ENCODE measurements at places on chromosomes 12 and 14.
A peak's percentile ranks its signal among the peaks of the same experiment; 100 is the strongest.

- no peak for DNase-seq
Observed at GRCh38 chr12:43812926-43813325, 6.8 kb upstream of the TWF1 start.

DNA sequence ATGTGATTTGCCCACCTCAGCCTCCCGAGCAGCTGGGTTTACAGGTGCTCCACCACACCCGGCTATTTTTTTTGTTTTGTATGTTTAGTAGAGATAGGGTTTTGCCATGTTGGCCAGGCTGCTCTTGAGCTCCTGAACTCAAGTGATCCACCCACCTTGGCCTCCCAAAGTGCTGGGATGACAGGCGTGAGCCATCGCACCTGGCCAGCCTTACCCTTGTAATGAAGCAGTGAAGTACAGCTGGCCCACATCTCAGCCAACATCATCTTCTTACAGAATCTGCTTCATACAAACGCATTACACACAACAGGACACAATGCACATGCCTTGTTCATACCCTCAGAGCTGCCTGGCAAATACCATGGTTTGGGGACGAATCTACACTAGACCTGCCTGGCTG is 31.3 kb upstream of the CHFR start:
- DNase-seq = no peak

GRCh38 chr12:60257063-60257462 is 661.2 kb downstream of the SLC16A7 start:
- no peak for DNase-seq

- no peak for DNase-seq
Observed at GRCh38 chr14:53473480-53473879, 320.4 kb upstream of the DDHD1 start.

GRCh38 chr12:49019120-49019430 is 499 bp upstream of the PRKAG1 start:
- no peak for DNase-seq

DNA sequence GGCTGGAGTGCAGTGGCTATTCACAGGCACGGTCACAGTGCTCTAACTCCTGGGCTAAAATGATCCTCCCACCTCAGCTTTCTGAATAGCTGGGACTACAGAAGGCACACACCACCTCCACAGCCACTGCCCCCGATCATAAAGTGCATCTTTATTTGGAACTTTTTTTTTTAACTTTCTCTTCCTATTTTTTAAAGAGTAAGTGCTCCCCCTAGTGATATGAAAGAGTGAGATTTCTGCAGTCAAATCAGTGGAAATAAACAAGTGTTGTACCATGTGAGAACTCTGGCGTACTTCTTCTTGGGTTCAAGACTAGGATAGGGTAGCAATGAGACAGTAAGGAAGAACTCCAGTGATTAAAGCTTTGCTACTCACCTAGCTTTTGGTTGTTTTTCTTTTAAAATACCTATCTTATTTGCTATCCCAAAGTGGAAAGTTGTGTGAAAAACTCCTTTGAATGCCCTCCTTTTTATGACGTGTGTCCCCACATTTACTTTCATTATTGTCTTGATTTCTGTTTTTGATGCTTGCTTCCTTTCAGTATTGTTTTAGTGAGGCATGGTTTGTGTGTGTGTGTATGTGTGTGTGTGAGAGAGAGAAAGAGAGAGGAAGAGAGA is 6.6 kb downstream of the PPP4R4 start:
- DNase-seq = no peak

DNA sequence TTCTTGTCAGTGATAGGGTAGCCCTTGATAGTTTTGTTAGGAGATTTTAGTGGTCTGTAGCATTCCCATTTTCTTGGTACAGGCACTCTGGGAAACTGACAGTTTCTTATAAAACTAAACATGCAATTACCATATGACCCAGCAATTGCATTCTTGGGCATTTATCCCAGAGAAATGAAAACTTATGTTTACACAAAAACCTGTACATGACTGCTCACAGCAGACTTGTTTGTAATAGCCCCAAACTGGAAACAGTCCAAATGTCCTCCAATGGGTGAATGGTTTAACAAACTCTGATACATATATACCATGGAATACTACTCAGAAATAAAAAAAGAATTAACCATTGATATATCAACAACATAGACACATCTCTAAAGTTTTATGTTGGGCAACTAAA is 75.5 kb downstream of the BORCS5 start:
- no peak for DNase-seq

DNA sequence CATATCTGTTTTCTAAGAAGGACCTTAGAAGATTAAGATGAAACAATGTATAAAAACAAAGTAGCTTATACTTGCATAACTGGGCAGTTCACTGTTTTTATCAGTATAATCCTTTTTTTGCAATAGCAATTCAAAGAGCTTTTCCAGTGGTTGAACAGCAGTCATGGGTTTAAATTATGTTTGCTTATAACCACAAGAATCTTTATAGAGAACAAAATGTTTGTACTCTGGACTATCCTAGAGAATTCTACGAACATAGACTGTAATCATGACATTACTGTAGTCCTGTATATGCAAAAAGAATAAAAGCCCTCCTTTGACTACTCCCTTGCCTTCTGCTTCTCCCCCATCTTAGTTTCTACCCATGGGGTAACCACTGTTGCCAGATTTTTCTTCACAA is 5.7 kb downstream of the FAM177A1 start:
- DNase-seq = no peak

DNA sequence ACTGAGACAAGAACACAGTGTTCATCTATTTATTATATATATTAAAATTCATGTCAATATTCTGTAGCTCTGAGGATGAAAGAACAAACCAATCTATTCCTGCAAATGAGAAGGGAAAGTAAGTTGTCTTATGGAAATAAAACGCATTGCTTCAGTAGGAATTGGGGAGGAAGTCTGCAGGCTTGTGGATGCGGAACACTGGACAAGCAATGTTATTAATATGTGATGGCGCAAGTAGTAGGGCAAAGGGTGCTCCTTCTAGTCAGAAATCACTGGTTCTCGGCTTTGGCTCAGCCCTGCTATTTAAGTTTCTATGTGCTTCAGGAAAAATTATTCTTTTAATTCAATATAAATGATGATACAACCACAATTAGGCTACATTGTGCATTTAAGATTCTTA is 28.8 kb upstream of the RAP1B start:
- DNase-seq = no peak

GRCh38 chr14:54348001-54348611 is 48.7 kb upstream of the CDKN3 start:
- DNase-seq = peak; percentile 37

DNA sequence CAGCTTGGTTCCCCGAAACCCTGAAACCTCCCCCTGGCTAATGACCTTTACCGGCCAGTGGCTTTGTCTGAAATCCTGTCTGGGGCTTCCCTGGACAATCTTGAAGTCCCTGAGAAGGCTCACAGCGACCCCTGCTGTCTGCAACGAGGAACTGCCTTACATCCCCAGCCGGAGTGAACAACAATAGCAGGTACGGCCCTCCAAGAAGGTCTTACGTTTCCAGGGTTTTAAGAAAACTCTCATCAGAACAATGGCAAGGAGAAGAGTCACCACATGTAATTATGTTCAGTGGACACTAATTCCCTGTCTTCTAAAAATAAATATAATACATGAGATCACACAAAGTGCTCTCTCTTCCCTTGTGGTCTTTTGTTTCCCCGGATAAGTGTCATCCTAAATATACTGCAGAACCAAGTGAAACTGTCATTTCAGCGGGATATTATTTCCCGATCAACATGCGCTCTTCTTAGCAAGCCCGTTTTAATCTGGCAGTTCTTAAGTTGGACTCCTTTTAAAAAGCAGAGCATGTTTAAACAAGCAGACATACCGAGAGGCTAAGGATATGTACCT is 53.3 kb downstream of the RBM19 start:
- DNase-seq = peak; percentile 48

DNA sequence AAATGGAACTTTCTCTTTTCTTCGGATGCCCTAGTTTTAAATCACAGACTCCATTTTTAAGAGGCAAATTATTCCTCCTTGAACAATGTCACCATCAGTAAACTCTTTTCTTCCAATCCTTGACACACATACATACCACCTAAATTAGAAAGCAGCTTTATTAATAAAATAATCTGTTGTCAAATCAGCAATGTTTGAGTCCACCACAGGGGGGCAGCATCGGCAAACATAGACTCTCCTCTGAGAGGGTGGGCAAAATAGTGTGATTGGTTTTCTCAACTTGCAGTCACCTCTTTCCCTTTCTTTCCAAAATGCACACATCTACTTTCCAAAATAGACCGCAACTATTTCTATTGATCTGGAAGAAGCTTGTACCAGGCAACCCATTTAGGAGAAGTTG is 438.4 kb upstream of the OR4E1 start:
- DNase-seq = no peak

- no peak for DNase-seq
Observed at GRCh38 chr12:125435871-125436270, 370.6 kb downstream of the AACS start.

DNA sequence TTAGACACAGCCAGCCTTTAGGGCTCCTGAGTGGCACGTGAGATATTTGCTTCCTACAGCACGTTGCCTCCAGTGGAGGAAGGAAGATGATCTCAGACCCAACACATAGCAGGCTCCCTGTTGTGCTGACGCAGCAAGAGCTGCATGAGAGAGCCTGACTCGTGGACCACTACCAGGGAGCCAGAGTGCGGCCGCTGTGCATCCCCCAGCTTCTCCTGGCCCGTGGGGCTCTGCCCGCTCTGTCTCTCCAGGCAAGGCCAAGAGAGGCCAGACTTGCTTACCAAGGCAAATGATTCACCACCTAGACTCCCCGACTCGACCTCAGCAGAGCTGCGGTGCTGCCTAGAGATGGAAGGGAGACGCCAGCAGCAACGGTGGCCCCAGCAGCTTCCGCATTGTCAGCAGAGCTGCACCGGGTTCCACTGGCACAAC is 37.5 kb downstream of the MAP3K9 start:
- DNase-seq = no peak

GRCh38 chr12:88266806-88267360 is 124.8 kb downstream of the TMTC3 start:
- DNase-seq = peak; percentile 3

DNA sequence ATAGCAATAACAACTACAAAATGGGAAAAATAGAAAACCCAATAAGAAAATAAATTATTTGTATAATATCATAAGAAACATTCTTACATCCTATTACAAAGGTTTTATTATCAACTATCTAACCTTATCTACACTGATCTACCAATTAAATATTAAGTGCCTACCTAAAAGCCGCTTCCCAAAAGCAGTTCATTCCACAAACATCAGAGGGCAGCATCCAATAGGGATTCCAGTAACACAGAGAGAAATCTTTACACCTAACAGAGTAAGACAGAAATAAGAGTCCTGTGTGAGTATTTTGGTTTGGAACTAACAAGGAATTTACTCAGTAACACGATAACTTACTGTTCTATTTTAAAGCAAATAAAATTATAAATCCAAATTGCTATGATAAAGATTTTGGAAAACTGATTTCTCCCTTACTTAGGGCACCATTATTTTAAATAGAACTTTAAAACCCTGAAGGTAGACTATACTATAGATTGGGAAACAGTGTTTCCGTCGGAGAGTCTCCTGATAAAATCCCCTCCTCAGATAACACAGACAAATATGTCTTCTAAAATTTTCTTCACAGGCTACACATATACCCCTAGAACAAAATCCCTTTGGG is 15.0 kb downstream of the GXYLT1 start:
- DNase-seq = no peak

- DNase-seq = no peak
Observed at GRCh38 chr12:16581416-16581815, 24.5 kb downstream of the LMO3 start.

- DNase-seq = no peak
Observed at GRCh38 chr14:77055981-77056380, 27.5 kb upstream of the IRF2BPL start.

DNA sequence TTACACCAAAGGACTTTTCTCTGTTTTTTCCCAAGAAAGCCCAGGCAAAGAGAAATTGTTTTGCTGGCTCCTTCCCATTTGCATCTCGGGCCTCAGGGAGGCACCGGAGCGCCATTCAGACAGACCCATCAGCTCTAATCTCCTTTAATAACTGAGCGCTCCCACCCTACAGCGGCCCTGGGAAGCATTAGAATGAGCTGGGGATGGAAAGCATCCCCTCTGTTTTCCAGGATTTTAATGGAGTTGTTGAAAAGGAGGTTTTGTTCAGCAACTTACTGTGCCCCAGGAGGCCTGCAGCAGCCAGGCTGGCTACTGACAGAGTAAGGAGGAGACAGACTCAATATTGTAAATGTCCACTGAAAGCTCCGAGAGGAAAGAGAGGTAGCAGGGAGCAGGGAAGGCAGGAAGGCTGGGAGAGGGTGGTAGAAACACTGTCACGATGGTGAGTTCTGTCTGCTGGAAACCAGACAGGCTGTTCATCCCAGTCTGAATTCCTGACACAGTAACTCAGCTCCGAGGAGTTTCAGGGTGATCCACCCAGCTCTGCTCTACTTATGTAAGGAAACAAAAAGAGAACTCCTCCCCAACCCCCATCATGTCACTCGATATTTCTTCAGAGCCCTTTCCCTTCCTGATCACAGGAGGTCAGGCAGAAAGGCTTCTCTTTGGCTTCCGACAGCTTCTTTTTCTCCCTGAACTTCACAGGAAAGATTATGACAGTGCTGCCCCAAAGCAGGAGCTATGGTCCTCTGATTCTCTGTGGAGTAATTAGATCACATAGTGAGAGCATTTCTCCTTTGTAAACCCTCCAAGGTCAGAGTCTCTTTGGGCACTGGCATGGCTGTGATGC is 62.5 kb upstream of the TMEM132D start:
- DNase-seq = no peak

DNA sequence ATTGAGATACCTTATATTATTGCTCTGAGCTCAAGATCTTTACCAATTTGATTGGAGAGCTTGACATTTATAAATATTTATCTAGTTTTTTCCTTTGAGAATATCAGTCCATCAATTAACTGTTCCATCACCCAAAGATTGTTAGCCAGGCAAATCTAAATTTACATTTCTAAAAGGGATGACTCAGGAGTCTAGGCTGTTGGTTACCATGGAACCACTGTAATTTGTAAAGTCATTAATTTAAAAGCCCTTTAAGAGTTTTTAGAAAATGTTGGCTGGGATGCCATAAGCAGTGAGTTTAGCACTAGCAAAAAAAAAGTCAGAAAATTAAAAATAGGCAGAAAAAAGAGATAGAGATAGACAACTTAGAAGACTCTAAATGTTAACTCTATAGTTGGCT is 19.5 kb upstream of the SERPINA1 start:
- no peak for DNase-seq

DNA sequence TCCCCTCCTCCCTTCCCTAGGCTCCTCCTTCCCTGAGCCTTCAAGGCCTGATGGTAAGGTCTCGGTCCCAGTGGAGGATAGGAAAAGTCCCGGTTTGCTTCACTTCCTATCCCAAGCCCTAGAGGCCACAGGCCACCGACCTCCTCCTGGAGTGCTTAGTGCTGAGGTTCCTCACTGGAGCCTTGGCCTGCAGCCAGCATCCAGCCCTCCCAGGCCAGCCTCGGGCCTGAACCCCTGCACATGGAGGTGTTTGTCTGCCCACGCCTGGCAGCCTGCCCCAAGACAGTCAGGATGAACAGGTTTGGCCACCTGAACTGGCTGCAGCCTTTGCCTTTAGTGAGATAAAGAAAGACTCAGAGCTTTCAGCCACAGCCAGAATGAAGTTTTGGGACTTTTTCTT is 15.8 kb upstream of the KRT7 start:
- no peak for DNase-seq

- DNase-seq = no peak
Observed at GRCh38 chr14:92253381-92253894, 69.5 kb upstream of the SLC24A4 start.

GRCh38 chr12:93944201-93944600 is 204.2 kb upstream of the PLXNC1 start:
- no peak for DNase-seq

All from NCI-H1930 (cell line).